Endothelial cell (in vitro differentiated cells): ENCODE measurements at places on chromosomes 11 and 22.

DNA sequence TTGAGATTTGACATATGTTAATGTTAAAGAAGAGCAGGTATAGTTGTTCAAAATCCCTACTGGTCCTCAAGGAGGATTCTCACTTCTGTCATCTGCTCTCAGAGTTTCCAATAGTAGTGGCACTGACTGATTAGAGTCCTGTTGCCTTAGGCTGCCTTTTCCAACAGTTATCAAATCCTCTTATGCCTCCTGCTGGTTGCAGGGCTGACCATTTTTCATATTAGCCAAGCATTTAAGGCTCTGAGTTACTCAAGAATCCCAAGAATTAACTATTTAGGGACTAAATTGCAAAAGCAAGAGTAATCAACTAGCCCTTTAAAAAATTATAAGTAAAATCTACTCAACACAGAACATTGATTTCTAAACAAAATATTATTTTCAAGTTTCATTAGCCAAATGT is 212.0 kb upstream of the CHORDC1 start:
- DNase-seq = peak; percentile 30
- no peaks in the 10 kb centered on the region for H3K36me3 ChIP-seq
- H3K4me1 ChIP-seq = peaks cover 3% of the 10 kb centered on the region
- H3K4me3 ChIP-seq = no peak overlapping the region
- no peak overlapping the region for H3K27ac ChIP-seq
- no peaks in the 10 kb centered on the region for H3K27me3 ChIP-seq

DNA sequence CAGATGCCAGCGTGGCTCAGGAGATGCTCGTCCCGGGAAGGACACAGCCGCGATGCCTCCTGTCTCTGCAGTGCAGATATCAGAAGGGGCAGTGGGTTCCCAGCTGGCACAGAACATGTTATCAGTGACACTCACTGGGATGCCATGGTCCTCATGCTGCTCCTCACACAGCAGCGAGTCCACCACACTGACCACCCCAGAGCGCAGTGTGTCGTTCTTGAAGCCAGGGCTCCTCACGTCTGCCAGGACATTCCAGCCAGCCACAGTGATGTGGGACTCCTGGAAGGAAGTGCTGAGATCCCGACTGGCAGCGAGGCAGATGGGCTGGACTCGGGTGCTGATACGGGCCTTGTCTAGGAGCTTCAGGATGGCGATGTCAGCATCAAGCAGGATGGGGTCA is 13.1 kb upstream of the SLC1A2 start:
- no peaks in the 10 kb centered on the region for H3K36me3 ChIP-seq
- no peaks in the 10 kb centered on the region for H3K4me1 ChIP-seq
- DNase-seq = no peak
- H3K27ac ChIP-seq = no peak overlapping the region

- peaks cover 9% of the 10 kb centered on the region for H3K4me1 ChIP-seq
- no peak for DNase-seq
- H3K4me3 ChIP-seq = no peak overlapping the region
- H3K27me3 ChIP-seq = peaks cover 3% of the 10 kb centered on the region
- no peak overlapping the region for H3K27ac ChIP-seq
Observed at GRCh38 chr22:23756891-23757290, 2.7 kb upstream of the VPREB3 start.

- H3K4me3 ChIP-seq = no peak overlapping the region
- no peak for DNase-seq
- H3K36me3 ChIP-seq = peaks cover 21% of the 10 kb centered on the region
Observed at GRCh38 chr22:19133561-19133960, 2.5 kb downstream of the TSSK2 start.

DNA sequence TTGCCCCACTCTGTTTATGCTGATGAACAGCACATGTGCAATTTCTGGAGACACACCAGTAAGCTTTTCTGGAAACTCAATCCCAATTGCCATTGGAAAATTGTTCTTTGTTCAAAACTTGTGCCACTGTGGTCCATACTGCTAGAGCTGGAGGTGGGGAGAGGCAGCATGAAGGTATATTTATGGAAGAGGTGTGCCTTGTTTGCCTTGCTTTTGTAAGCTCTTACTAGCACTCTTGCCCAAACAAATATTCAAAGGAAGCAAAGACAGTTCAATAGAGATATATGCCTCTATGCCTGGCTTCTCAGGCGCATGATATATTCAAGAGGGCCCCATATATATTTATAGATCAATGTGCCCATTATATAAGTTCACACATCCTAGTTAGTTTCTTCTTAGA is 42.7 kb downstream of the TIMP3 start:
- no peaks in the 10 kb centered on the region for H3K27me3 ChIP-seq
- no peak for DNase-seq
- no peak overlapping the region for H3K4me3 ChIP-seq
- H3K4me1 ChIP-seq = peaks cover 36% of the 10 kb centered on the region
- H3K36me3 ChIP-seq = peaks cover 19% of the 10 kb centered on the region

DNA sequence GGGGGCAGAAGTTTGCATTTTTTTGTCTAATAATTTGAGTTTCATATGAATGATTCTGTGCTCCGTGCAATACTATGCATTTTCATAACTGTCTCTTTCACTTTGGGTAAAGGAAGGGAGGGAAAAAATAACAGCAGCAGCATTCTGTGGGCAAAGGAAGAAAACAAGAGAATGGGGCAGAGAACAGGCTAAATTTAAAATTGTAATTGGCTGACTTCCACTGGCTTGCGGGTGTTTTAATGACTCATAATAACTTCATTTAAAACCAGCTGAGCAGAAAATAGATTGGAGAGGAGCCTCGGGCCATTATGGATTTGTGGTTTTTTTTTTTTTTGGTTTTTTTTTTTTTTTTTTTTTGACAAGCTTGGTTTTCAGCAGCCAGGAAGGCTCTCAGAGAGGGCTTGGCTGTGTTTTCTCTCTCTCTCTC is 107.4 kb downstream of the ZBTB16 start:
- H3K4me3 ChIP-seq = no peak overlapping the region
- no peaks in the 10 kb centered on the region for H3K36me3 ChIP-seq
- DNase-seq = no peak
- no peaks in the 10 kb centered on the region for H3K27me3 ChIP-seq
- H3K27ac ChIP-seq = no peak overlapping the region
- H3K4me1 ChIP-seq = peaks cover 5% of the 10 kb centered on the region

GRCh38 chr11:28657378-28658030 is 549.3 kb downstream of the METTL15 start:
- no peak overlapping the region for H3K4me3 ChIP-seq
- DNase-seq = no peak
- H3K27ac ChIP-seq = no peak overlapping the region
- no peaks in the 10 kb centered on the region for H3K4me1 ChIP-seq

GRCh38 chr11:121596195-121597155 is 143.7 kb upstream of the SORL1-AS1 start:
- no peak overlapping the region for H3K27ac ChIP-seq
- H3K36me3 ChIP-seq = peaks cover 5% of the 10 kb centered on the region
- peaks cover 2% of the 10 kb centered on the region for H3K27me3 ChIP-seq

GRCh38 chr11:74280494-74280893 is 30.9 kb downstream of the P4HA3 start:
- no peak overlapping the region for H3K4me3 ChIP-seq
- peaks cover 4% of the 10 kb centered on the region for H3K36me3 ChIP-seq
- no peaks in the 10 kb centered on the region for H3K4me1 ChIP-seq
- DNase-seq = no peak

- peaks cover 14% of the 10 kb centered on the region for H3K4me1 ChIP-seq
- no peaks in the 10 kb centered on the region for H3K36me3 ChIP-seq
- no peak for DNase-seq
- no peaks in the 10 kb centered on the region for H3K27me3 ChIP-seq
Observed at GRCh38 chr22:19535001-19535400, 10.8 kb upstream of the CLDN5 start.

DNA sequence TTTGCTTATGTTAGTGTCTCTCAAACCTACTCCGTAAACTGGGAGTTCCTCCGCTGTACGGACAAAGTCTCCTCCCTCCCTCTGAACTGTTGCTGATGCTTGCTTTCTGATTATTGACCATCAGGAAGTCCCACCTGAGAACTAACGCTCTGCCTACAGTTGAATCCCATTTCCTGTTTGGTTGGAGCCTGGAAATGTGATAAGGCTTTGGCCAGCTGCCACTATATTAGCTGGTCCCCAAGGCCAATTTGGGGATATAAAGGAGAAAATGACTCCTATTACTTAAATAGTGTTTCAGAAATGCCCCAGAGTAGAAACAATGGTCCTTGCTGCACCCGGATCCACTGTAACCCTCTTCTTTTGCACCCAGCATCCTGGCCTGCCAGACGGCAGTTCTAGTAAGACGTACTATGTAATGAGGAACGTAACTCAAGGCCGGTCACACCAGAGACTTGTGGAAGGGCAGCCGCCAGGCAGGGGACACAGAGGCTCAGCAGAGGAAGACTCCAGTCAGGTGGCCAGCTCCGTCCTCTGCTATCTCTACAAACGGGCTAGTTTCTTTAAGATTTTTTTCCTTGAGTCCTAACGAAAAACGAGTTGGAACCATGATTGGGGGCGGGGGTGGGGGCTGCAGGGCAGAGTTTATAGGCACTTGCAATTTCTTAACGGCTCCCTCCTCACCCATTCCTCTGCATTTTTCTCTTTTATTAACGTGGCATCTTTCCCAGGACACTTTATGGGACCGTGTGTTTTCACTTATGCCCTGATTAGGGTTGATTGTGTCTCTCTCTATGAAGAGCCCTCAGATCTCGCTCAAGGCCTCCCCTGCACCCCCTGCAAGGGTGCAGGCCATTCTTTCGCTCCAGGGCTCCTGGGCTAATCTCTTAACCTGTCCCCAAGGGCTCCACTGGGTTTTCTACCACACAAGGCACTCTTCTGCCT is 72.8 kb upstream of the CDON start:
- peaks cover 32% of the 10 kb centered on the region for H3K4me1 ChIP-seq
- no peak overlapping the region for H3K4me3 ChIP-seq
- no peaks in the 10 kb centered on the region for H3K36me3 ChIP-seq
- peaks cover 7% of the 10 kb centered on the region for H3K27me3 ChIP-seq
- no peak for DNase-seq

DNA sequence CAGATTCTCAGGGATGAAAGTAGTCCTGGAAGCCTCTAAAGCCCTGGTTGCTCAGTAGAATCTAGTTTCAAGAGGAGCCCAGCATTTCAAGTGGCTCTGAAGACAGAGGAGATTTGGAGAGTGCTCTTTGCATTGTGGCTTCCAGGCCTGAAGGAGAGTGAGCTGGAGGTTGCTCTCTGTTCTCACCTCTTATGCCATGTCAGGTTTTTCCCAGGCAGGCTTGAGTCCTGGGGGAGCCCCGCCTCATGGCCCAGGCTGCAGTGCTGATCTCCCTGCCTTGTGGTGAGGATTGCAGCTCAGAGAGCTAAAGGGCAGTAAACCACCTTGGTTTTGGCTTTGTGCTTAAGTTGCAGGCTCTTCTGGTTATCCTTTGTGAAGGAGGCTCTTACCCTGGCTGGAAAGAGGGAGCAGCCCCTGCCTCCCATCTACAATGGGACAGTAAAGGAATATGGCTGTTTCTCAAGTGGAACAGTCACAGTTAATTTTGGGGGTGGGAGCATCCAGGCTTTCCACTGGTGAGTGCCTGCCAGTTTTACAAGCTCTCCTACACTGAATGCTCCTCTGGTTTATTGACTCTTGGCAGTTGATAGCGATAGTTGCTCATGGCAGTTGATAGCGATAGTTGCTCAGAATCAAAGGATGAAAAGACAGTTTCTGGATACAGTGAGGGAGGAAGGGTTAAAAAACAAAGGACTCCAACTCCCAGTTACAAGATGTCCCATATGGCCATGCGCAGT is 32.6 kb downstream of the RCOR2 start:
- no peak for DNase-seq
- H3K4me3 ChIP-seq = no peak overlapping the region
- peaks cover 43% of the 10 kb centered on the region for H3K4me1 ChIP-seq
- H3K36me3 ChIP-seq = peaks cover 7% of the 10 kb centered on the region
- H3K27me3 ChIP-seq = peaks cover 4% of the 10 kb centered on the region
- H3K27ac ChIP-seq = no peak overlapping the region

DNA sequence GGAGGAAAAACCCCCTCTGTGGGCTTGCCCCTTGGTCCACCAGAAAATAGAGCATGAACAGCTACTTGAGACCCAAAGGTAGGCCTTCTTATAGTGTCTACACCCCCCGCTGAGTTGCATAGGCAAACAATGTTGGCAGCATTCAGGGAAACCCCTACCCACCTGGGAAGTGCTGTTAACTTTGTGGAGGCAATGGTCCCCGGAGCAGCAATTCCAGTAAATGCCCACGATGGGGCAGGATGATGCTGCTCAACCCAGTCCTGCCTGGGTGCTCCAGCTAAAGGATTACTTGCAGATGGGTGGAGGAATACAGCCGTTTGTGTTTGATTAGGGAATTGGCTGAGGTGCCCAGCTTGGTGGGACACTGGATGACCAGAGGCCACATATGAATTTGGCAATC is 381.3 kb upstream of the ANO5 start:
- H3K4me3 ChIP-seq = no peak overlapping the region
- peaks cover 2% of the 10 kb centered on the region for H3K4me1 ChIP-seq

- no peak overlapping the region for H3K4me3 ChIP-seq
- peaks cover 9% of the 10 kb centered on the region for H3K27me3 ChIP-seq
- no peaks in the 10 kb centered on the region for H3K36me3 ChIP-seq
- DNase-seq = no peak
Observed at GRCh38 chr11:72787216-72788104, 6.4 kb downstream of the STARD10 start.

GRCh38 chr11:17721242-17721999 is 2.0 kb downstream of the MYOD1 start:
- H3K4me1 ChIP-seq = no peaks in the 10 kb centered on the region
- H3K27ac ChIP-seq = no peak overlapping the region
- peaks cover 14% of the 10 kb centered on the region for H3K27me3 ChIP-seq
- no peak for DNase-seq

GRCh38 chr11:120134931-120135228 is 3.0 kb downstream of the TRIM29 start:
- no peaks in the 10 kb centered on the region for H3K36me3 ChIP-seq
- peaks cover 3% of the 10 kb centered on the region for H3K4me1 ChIP-seq
- H3K27ac ChIP-seq = no peak overlapping the region
- peaks cover 2% of the 10 kb centered on the region for H3K27me3 ChIP-seq

DNA sequence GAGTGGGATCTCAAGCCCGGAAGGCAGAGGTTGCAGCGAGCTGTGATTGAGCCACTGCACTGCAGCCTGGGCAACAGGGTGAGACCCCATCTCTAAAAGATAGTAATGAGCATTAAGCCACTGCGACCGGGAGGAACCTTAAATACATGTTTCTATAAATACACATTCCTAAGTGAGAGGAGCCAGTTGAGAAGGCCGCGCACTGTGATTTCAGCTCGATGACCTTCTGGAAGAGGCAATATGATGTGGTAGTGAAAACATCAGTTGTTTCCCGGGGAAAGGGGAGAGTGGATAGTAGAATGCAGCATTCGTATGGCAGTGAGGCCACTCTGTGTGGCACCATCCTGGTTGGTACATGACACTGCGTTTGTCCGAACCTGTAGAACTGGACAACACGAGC is 18.0 kb downstream of the PTDSS2 start:
- H3K27ac ChIP-seq = peak overlapping the region; percentile 81
- peaks cover 5% of the 10 kb centered on the region for H3K36me3 ChIP-seq
- H3K4me1 ChIP-seq = peaks cover 33% of the 10 kb centered on the region

GRCh38 chr11:102268083-102268984 is 49.0 kb upstream of the BIRC3 start:
- H3K36me3 ChIP-seq = no peaks in the 10 kb centered on the region
- H3K27me3 ChIP-seq = no peaks in the 10 kb centered on the region
- no peak overlapping the region for H3K27ac ChIP-seq
- peak; percentile 62 for DNase-seq
- peaks cover 11% of the 10 kb centered on the region for H3K4me1 ChIP-seq

GRCh38 chr11:28690746-28691145 is 582.6 kb downstream of the METTL15 start:
- H3K4me3 ChIP-seq = no peak overlapping the region
